ENCODE measurements at places on chromosomes 7 and 10.

DNA sequence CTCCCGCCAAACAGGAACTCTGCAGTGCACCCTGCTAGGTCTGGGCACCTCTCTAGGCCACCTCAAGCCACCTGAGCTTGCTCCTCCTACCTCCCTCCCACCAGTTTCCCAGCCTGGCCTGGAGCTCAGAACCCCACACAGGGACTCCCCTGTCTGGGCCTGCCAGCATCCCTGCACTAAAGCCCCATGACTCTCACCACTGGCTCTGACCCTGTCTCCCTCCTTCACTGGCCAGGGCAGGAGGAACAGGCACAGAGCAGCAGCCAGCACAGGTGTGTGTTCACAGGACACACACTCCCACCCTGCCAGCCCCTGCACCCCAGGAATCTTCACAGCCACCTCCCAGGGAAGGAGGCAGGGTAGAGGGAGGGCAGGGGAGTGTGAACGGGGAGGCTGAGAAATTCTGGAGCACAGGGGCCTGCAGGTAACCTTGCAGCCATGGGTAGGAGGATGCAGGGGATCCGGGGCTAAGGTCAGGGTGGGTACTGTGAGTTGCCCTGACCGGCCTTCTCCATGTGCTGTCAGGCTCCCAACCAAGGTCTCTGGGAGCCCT, 13.9 kb upstream of the ANTXRL start:
- DNase-seq = no peak

DNA sequence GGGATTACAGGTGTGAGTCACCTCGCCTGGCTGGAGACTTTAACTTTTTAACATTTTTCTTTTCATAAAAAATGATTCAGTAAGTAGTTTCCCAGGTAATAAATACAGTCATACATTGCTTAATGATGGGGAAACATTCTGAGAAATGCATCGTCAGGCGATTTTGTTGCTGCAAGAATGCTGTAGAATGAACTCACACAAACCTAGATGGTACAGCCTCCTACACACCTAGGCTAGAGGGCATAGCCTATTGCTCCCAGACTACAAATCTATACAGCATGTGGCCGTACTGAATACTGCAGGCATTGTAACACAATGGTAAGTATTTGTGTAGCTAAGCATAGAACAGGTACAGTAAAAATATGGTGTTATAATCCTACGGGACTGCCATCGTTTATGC, 108.5 kb upstream of the SFMBT2 start:
- no peak for DNase-seq

- DNase-seq = no peak
Observed at GRCh38 chr10:84214612-84215235, 10.6 kb downstream of the LRIT2 start.

DNA sequence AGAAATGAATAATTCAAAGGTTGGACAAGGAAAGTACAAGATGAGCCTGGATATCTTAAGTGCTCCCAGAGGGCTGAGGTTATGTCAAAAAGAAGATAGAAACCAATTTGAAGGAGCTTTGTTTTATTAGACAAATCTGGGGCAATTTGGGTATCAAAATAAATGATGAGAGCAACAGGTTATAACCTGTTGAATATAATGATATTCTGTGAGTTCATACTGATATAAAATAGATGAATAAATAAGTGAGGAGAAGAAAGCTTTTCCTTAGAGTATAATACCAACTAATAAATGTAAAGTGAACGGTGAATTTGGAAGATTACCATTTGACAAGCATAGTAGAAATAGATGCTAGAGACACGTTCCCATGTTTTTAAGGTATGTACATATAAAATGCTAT, 544.2 kb upstream of the ANKRD30A start:
- no peak for DNase-seq

- DNase-seq = no peak
Observed at GRCh38 chr7:80895056-80895455, 23.8 kb downstream of the SEMA3C start.

DNA sequence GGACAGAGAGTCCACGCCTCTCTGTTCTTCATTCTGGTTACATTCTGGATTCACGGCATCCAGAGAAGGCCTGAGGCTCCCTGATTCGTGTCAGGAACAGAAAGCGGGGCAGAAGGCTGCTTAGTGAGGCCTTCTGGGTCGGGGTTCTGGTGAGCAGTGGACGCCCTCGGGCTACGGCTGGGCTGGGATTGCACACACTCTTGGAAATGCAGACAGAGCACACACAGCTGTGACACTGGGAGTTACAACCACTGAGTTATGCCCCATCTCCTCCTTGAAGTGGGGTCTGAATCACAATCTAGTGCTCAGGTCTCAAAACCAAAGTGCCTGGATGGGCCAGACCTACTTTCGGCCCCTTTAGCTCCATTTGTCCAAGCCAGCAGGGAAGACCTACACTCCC, 156.9 kb upstream of the GDF10 start:
- no peak for DNase-seq

- DNase-seq = peak; percentile 92
Observed at GRCh38 chr7:54985426-54986330, 33.1 kb upstream of the EGFR start.

DNA sequence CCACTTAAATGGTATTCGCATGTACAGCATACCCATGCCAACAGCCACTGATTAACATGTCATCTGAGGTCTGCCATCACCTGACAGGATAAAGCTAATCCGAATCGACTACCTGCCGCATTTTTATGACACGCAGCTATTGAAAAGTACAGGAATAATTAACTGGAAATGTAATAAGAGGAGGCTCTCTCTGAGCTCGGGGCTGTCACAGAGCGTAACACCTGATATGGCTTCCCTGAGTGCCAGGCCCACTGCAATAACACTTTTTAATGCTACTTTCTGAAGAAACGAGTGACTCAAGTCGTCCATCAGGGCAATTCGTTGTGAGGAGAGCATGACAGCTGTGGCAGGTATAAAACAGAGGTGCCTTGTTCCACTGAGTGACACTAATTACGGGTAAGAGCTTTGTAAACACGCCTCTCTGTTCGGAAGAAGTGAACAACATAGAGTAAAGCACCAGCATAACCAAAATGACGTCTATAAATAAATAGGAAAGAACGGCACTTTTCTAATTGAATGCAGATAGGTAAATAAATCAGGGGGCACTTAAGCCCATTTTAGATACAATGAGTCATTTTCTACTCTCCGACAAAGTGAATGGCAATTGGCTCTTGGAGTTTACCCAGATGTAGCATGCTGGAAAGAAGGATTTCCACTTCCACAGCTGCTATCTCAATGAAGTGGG, 56.5 kb upstream of the CREB5 start:
- no peak for DNase-seq

DNA sequence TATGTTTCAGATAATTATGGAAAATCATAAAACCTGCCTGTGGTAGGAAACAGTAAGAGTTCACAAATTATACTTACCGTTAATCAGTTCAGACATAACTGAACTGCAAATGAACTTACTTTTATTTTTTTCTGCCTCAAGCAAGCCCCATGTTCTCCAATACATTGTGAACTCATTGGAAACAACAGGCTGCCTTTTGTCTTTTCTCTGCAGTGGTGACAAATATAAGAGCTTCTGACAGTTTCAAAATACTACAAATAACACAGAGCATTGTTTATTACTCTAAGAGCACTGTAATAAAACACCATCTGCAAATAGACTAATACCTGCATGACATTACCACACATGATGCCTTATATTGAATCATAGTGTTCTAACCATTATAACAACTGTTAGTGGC, 94.0 kb upstream of the CDCA7L start:
- no peak for DNase-seq

DNA sequence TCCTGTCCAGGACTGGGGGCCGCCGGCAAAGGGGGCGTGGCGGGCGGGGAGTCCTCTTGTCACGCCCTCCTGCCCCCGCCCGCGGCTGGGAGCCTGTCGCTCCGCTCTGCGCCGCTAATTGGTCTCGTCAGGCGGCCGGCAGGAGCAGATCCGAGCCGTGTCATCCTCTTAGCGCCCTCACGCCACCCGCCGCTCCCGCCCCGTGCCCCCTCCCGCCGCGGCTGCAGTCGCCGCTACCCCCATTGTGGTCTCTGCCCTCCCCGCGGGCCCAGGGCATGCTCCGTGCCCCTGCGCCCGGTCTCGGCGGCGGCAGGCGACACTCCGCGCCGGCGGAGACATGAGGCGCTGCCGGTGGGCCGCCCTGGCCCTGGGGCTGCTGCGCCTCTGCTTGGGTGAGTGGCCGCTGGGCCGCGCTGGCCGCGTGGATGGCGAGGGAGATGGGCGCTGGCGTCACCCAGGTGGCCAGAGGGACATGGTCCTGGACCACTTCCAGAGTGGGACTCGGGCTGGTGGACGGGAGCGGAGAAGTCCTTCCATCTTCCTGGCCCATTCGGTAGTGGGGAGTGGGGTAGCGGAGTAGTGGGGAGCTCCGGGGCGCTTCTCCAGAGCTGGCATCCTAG, at the start of gene CDHR1:
TSS of gene CDHR1 (plus strand) at position 114 of the 620 bp plus-strand sequence. CDS start at position 338, 224 bp downstream.
- DNase-seq = no peak

GRCh38 chr7:110168010-110168409, 922.9 kb upstream of the LRRN3 start:
- no peak for DNase-seq

GRCh38 chr10:18043148-18044006, 91.7 kb downstream of the SLC39A12 start:
- DNase-seq = peak; percentile 81

Data from IMR-90 (cell line).